Fibroblast of mammary gland (primary cell): ENCODE measurements at places on chromosomes 13 and 19.
A peak's percentile ranks its signal among the peaks of the same experiment; 100 is the strongest.

DNA sequence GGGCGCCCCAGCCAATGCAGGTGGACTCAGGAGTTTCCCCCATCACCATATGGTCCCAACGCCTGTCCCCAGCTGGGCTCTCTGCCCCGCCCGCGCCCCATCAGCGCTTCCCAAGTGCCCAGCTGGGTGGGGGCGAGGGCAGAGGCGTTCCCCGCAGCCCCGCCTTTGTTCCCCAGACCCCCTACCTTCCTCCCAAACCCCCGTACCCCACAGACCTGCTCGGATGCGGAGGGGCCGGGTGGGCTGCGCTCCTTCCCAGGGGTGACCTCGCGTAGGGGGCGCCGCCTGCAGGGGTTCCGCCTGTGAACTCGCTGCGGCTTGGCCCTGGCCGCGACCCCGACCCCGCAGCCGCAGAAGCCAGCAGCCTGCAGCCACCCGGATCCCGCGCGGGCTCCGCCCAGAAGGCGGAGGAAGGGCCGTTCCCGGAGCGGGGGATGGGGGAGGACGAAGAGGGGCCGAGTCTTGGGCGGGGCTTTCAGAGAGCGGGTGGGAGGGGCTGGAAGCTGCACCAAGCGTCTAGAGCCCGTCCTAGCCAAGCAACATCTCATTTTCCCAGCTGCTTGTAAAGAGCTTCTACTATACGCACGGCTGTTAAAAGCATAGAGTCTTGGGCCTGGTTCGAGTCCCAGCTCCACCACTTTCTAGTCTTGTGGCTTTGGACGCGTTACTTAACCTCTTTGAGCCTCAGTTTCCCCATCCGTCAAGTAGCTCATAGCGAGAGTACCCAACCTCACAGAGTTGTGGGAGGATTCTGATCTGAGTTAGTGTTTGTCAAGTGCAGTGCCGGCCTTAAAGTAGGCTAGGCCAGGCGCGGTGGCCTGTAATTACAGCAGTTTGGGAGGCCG, at the start of gene RAB3D:
TSS of gene RAB3D (minus strand) at position 404 of the 845 bp plus-strand sequence. CDS start 2,258 bp downstream, outside the sequence.
- DNase-seq = peak; percentile 81

DNA sequence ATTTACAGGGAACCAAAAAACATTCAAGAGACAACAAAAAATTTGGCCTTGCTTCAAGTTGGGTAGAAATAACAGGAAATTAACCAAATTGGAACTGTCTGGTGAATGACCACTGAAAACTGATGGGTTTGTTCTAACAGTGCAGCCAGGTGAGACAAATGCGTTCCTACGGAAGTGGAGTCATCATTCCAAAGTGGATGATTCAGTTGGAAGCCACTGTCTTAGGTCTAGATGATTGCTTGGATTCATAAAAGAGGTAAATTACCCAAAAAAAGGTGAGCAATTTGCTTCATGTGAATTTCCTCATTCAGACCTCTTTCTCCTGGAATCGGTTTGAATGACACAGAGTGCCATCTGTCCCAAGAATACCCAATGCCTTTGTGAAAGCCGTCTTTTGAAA, 87.1 kb upstream of the IPO5 start:
- DNase-seq = no peak

- DNase-seq = peak; percentile 62
Measured at GRCh38 chr13:98508280-98508679, 68.6 kb downstream of the STK24 start.

DNA sequence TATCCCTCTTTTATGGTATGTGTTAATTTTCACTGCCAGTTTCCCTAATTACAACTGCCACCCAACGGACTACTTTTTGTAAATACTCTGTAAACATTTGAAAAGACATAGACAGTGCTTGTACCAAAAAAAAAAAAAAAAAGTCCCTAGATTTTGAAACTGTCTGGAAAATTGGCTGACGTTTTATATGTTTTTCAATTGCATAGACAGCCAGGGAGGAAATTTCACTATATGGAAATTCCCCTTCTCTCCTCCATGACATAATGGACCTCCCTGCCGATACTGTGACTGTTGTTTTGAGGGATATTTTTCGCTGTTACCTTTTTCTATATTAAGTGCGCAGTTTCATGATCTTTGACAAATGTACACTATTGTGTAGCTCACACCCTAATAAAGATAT, 43.4 kb downstream of the C13orf42 start:
- DNase-seq = no peak

- no peak for DNase-seq
Measured at GRCh38 chr19:18606281-18607225, at the start of gene CRLF1. TSS of gene CRLF1 (minus strand) at chr19:18606799. CDS start at chr19:18606656, 143 bp downstream.

- DNase-seq = no peak
Measured at GRCh38 chr13:113527272-113527958, 36.9 kb upstream of the DCUN1D2 start.

DNA sequence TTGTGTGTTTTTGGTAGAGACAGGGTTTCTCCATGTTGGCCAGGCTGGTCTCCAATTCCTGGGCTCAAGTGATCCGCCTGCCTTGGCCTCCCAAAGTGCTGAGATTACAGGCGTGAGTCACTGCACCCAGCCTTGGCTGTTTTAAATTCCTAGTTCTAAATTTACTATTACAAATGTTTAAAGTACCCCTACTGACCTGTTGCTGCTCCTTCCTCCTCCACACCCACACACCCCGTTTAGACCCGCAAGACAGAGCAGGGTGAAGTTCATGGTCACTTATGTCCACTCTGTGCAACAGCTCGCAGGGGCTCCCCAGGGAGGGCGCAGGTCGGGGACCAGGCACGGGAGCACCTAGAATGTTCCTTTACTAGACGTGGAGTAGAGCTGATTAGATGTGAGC, 28.7 kb downstream of the TMEM161A start:
- DNase-seq = peak; percentile 12

DNA sequence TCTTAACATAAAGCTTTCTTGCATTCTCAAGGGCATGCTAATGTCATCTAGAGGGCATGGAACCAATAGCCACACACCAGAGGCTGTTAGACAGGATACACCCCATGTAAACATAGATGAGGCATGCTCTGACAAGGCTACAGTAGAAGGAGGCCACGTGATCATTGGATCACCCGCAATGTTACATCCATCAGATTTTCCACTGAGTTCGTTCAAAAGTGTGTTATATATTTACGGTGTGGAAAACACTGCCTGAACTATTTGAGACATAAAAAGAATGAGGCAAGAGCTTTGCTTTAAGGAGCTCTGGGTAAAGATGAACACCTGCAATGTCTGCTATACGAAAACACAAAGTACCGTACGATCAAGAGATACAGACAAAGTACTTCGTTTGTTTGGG, 817.5 kb upstream of the SLC10A2 start:
- DNase-seq = peak; percentile 0

GRCh38 chr13:36072152-36072935, 58.8 kb downstream of the DCLK1 start:
- DNase-seq = no peak

- DNase-seq = peak; percentile 22
Measured at GRCh38 chr19:34475975-34476594, 5.5 kb upstream of the WTIP start.

DNA sequence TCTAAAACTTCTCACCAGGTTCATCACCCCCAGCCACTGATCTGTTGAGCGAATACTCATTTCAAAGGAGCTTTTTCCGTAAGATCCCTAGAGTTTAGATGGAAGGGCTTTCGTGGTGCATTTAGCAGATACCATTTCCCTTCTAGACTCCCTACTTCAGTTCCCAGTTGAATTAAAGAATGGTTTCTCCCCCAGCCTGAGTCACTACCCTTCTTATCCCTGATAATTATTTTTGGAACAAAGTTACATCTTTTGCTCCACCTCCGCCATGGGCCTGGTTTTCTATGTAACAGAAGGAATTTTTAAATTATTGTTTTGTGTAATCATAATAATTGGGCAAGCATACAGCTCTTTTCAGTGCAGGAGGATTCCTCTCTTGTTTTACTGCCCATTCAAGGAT, 22.0 kb downstream of the USPL1 start:
- DNase-seq = peak; percentile 59

GRCh38 chr13:101626925-101627555, 174.6 kb downstream of the ITGBL1 start:
- DNase-seq = no peak

DNA sequence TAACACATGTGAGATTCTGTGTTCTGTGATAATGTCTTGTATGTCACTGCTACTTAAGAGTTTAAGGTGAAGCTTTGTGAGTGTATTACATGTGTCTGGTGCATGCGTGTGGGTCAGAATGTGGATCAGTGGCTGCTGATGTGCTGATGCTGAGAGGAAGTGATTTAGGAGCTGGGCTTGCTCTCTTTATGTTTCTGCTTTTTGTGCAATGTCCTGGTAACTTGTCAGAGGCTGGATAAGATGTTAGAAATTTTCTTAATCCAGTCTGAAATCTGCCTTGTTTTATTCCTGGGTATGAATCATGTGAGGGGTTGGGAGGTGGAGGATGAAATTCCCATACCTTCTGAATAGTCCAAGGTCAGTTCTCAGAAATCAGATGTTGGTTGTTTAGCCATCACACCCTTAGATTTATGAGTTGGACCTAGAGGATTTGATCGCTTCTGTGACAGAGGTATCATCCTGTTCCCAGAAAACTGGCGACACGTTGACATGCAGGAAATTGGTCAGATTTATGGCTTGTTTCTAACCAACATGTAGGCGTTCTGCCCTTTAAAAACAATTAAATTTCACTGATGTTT, 24.5 kb upstream of the CXCL17 start:
- DNase-seq = peak; percentile 43

DNA sequence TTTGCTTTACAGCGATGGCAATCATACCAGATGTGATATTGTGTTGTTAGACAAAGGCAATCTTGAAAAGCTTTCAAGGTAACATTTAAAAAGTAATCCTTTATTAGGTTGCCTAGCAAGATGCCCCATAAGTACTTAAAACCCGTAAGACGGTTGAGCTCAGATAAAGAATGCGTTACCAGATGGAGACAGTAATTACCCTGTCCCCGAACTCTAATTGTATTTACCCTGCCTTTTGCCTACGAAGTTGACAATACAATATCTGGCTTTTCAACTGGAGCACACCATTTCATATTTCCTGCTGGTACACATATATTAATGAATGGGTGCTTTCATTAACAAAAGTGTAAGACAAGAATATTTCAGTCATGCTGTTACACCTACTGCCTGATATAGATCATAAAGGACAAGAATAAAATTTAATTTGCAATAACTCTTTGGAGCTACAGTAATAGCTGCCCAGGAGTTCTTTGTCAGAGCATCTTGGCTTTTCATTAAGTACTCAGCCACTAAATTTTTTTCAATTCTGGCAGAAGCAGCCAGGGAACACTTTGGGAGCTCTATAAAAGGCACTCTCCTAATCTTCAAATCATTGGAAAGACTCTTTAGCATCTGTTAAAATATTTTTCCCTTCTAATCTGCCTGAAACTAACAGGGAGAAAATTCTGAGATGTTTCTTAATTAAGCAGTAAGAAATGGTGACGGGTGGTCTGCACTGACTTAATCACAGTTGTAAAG, 63.8 kb downstream of the DCT start:
- no peak for DNase-seq

DNA sequence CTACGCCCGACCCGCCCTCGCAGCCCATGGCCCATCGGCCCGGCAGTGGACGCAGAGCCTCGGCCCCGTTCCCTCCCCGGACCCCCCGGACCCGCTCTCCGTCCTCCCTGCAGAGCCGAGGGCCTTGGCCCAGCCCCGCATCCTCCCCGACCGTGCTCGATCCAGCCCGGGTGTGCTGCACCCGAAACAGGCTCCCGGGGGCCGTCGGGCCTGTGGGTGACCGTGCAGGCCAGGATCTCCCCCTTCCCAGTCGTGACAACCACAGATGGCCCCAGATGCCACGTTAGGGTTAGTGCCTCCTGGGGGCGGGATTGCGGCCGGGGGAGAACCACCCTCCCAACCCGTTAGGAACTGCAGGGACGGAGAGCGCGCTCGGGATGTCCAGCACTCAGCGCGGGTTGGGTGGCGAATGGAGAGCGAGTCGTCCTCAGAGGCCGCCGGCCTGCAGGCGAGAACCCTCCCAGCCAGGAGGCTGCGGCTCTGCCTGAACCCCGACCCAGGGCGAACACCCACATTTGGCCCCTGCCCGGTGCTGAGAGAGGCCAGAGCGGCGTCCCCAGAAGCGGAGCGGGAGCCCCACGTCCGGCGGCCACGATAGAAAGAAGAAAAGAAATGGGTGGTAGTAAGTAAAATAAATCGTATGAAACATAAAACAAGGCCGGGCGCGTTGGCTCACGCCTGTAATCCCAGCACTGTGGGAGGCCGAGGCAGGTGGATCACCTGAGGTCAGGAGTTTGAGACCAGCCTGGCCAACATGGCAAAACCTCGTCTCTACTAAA, 6.7 kb upstream of the MADCAM1 start:
- DNase-seq = peak; percentile 30

DNA sequence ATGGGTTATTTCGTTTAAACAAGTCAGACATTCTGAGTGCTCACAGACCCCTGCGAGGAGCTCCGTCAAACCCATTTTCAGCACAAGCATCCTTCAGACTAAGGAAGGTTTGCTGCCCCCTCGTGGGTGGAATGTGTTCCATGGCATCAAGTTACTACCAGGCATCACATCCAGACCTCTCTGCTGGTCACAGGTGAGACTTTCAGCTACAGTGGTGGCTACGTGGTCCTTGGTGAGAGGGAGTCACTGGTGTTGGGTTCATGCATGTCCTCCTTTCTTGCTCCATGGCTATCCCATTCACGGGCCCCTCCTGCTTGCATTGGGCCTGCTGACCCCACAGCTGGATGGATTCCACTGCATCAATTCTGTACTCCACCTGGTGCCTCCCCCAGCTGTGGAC, 9.1 kb upstream of the LILRB5 start:
- DNase-seq = peak; percentile 66

GRCh38 chr13:24083722-24084421, 76.6 kb upstream of the SPATA13 start:
- DNase-seq = no peak

- DNase-seq = peak; percentile 6
Measured at GRCh38 chr19:21569494-21569865, 64.1 kb downstream of the ZNF429 start.

DNA sequence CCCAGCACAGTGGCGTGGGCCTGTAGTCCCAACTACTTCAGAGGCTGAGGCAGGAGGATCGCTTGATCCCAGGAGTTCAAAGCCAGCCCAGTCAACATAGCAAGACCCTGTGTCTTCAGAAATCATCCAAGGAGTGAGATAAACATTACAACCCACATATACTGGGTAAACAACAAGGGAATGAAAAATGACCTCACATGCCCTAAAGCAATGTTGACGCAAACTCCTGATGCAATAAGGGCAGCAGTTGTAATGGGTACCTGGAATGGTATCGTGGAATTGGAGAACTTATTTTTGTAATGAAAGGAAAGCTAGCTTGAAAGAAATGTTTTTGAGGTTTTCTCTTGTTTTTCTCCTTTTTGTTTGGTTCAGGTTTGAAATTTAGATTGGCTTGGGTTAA, 24.5 kb upstream of the LGALS16 start:
- no peak for DNase-seq

DNA sequence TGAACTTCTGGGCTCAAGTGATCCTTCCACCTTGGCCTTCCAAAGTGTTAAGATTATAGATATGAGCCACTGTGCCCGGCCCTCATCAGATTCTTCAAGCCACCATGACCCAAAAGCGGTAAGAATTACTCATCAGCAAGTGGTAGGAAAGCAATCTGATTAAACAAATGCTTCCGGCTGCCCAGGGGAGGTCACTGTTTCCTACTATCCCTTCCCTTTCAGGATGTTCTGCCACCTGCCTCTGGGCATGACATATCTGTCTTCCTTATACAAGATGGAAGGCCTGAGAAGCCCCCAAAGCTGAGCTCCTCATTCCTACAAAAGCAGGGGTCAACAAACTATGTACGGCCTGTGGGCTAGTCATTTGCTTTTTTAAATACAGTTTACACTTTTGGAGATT, 7.0 kb downstream of the ABHD8 start:
- peak; percentile 30 for DNase-seq

- DNase-seq = no peak
Measured at GRCh38 chr13:50682002-50682401, 161.5 kb downstream of the DLEU7 start.
